Esophagus squamous epithelium (tissue), 5 donors: ENCODE measurements at places on chromosomes 1 and 21. TPM values are rescaled to one million over a fixed set of nuclear protein-coding genes. Genes with fewer than 3 reads are reported as not detected.

Gene FLG2
- total RNA-seq: 0.13 TPM

DNA sequence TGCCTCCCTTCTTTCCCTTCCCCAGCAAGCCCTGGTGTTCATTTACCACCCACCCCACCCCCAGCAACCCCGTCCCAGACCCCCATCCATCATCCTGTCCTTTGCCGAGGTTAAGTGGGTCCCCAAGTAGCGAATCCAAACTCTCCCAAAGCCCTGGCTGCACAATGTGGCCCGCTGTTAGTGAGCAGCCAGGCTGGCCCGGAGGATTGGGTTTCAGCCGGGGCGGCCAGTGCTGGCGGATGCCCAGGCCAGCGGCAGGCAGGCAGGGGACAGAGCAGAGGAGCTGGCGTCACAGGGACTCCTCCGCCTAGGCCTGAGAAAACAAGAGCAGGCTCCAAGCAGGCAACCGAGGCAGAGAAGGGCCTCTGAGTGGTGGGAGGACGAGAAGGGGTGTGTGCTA, 61.4 kb downstream of the EPHB2 start:
- H3K27me3 ChIP-seq: no peaks in the 10 kb centered on the region
- H3K4me3 ChIP-seq: no peak overlapping the region
- no peak for DNase-seq
- no peaks in the 10 kb centered on the region for H3K36me3 ChIP-seq
- H3K4me1 ChIP-seq: no peaks in the 10 kb centered on the region

DNA sequence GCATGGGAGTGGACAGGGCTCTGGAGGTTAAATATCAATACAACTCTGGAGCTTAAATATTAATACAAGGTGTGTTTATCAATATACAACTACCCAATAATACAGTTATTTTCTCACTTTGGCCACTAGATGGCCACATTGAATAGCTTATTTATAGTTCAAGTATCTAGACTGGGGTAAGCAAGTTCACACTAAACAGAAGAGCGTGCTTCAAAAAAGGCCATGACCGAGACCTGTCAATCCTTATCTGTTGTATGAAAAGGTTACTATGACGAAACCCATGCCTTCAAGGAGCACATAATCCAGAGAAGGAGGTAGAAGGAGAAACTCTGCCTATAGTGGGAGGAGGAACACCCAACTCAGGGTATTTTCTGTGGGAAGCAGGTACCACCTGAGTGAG, 29.1 kb downstream of the CHML start:
- H3K36me3 ChIP-seq: no peaks in the 10 kb centered on the region
- H3K27ac ChIP-seq: no peak overlapping the region
- no peak for DNase-seq
- H3K4me1 ChIP-seq: peaks cover 30% of the 10 kb centered on the region
- H3K27me3 ChIP-seq: no peaks in the 10 kb centered on the region

Gene BMP8B
- 0.57 TPM for total RNA-seq

DNA sequence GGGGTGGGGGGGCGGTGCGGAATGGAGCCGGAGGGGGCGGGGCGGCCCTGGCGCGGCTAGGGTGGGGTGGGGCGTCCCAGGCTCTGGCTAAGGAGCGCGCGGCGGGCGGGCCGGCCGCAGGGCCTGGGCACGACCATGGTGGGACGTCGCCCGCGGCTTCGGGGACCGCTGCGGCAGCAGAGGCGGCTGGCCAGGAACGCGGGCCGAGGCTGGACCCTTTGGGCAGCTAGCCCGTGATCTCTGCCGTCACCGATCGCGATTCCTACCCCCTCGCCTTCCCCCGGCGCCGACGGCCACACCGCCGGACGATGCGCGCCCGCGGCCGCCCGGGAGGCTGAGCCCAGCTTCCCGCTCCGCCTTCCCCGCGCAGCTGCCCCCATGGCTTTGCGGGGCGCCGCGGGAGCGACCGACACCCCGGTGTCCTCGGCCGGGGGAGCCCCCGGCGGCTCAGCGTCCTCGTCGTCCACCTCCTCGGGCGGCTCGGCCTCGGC, at the start of gene MAP3K21:
Gene MAP3K21, plus strand, starts transcription at position 74 of the 491 bp plus-strand sequence. Its CDS starts 305 bp downstream, at position 379.
- H3K36me3 ChIP-seq: no peaks in the 10 kb centered on the region
- H3K4me3 ChIP-seq: peak within 1 kb of the TSS; percentile 85
- peak within 1 kb of the TSS; percentile 80 for H3K27ac ChIP-seq
- peaks cover 27% of the 10 kb centered on the region for H3K27me3 ChIP-seq
- no peak for DNase-seq
- H3K4me1 ChIP-seq: peaks cover 6% of the 10 kb centered on the region
